ENCODE measurements at places on chromosomes 6 and 20.

GRCh38 chr20:44961011-44961869 lies 1.0 kb upstream of the TOMM34 start:
- DNase-seq = no peak

- no peak for DNase-seq
These were observed 3.9 kb downstream of the LAMA5 start for GRCh38 chr20:62362991-62363919.

GRCh38 chr20:41476446-41476845 lies 109.8 kb upstream of the EMILIN3 start:
- DNase-seq = no peak

- no peak for DNase-seq
These were observed 148.2 kb downstream of the BCKDHB start for GRCh38 chr6:80254716-80255115.

- peak; percentile 24 for DNase-seq
These were observed 130.4 kb downstream of the INSM1 start for GRCh38 chr20:20498076-20498861.

DNA sequence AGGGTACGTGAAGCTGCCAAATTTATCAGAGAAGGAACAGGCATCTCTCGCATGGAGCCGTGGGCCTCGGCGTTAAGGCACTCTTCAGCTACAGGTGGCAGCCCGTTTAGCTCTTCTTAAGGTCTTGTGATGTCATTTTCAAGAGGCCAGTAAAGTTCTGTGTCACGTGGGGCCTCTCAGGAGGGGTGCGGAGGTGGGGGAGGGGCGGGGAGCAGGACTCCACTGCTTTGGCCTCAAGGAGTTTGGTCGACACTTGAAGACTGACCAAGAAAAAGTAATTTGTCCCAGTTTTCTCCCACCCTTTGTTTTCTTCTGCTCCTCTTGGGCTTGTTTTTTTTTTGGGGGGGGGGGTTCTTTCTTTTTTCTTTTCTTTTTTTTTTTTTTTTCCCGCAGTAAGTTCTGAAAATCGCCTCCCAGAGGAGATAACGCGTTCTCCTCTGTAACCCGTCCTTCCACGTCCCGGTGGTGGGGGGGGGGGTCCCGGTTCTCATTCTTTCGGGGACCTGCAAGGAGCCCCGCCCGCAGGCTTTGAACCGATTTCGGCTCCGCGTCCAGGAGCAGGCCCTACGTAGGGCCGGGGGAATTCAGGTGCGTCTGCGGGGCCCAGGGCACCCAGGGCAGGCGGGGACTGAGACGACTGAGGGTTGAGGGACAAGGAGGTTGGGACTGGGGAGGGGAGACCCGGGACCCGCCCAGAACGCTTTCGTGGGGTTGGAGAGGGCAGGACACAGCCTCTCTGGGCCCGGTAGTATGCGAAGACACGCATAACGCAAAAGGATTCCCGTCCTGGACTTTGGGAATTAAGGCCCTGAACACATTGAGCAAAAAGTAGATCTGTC lies 26.0 kb downstream of the GPX6 start:
- peak; percentile 86 for DNase-seq

GRCh38 chr20:33814238-33814712 lies 3.1 kb downstream of the CHMP4B start:
- no peak for DNase-seq

- DNase-seq = peak; percentile 65
These were observed 144.5 kb downstream of the MAP3K7 start for GRCh38 chr6:90442366-90442765.

DNA sequence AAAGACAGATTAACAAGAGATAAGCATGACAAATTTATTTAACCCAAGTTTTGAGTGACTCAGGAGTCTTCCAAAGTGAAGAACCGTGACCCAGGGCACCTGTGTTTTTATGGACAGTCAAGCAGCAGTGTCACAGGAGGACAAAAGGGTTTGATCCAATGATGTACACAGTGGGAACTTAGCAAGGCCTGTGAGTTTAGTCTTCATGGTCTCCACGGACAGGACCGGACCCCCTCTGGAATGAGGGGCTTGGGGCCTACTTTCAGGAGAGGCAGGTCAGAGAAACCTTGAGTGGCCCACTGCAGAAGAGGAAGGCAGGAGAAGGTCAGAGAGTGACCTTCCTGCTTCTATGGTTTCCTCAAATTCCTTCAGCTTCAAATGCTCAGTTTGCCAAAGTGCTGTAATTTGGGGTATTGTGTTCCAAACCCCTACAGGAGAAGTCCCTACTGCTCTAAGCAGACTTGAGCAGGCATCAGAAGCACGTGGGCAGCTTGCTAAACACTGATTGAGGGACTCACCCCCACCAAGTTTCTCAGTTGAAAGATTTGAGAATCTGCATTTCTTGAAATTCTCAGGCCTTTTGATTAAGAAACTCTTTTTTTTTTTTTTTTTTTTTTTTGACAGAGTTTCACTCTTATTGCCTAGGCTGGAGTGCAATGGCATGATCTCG lies 26.4 kb upstream of the ZMYND8 start:
- no peak for DNase-seq

- no peak for DNase-seq
These were observed 63.8 kb upstream of the ATXN1 start for GRCh38 chr6:16824845-16825685.

DNA sequence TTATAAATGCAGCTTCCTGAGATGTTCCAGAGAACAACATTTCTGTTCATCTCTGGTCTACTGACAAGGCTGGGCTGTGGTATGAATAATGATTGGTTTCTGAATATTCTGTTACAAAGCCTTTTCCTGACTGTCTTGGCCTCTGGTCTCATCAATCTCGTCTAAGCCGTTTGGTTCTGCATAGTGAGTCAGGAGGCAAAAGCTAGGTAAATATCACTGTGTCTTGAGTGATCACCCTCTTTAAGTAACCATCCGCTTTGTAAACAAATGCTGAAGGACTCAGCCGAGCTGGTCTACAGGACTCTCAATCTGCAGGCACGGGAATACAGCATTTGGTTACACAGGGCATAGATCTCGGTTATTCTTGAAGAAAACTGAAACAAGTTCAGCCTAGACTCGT lies 511.9 kb downstream of the KIF16B start:
- no peak for DNase-seq

DNA sequence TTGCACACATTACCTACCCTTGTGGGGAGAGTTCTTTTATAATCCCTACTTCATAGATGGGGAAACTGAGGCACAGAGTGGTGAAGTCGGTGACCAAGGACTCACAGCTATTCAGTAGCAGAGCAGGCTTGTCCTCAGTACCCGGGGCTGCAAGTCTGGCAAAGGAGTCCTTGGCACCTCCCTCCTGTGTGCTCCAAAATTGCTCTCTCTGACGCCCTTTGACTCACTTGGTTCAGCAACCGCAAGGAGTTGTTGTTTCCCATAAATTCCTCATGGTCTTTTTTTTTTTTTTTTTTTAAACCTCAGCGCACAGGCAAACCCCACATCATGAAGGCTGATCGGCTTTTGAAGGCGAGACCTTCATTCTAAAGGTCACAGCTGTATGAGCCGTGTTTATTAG lies 143.2 kb downstream of the CEBPB start:
- peak; percentile 93 for DNase-seq

- no peak for DNase-seq
These were observed 50.2 kb upstream of the ELOVL5 start for GRCh38 chr6:53399027-53399344.

DNA sequence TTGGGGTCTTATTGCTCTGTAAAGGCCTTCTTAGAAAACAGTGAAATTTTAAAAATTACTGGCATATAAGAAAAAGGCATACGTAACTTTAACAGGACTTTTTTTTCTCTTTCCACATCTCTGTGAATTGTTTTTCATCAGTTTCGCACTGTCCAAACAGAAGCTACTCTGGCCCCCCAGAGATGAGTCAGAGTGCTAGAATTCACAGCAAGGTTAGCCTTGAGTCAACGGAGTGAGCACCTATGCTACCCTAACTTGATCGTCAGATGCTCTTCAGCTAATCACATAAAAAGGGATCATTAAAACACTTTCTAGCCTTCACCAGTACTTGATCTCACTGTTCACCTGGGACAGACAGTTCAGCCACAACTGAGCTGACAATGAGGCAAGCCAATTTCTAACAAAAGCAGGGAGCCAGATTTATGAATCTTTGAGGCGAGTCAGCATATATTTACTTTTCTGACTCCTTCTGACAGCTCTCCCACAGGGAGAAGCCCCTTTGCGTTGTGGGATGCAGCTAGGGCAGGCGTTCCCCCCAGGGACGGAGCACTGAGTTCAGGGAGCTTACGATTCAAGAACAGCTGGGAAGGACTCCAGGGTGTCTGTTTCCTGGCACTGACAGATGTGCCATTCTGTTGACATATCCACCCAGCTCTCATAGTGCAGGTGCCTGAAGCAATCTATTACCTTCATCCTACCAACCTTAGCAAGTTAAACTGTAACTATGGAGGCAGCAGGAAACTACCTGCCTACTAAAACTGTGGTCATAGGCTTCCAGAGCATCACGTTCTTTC lies 46.4 kb upstream of the SPDEF start:
- peak; percentile 57 for DNase-seq

DNA sequence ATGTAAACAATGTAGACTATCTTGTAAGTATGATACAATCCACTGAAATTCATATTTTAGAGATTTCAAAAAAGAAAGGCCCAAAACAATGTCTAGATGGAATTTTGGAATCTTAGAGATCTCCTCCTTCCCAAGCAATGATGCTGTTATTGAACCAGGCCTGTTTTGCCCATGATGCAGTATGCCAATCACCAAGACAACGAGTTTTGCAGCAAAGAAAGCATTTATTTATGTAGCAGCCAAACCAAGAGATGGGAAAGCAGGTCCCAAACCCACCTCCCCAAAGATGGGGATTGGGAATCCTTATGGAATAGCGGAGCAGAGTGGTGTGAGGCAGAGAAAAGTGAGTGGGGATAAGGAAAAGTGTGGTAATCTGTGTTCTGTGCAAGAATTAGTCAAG lies 197.8 kb upstream of the NT5E start:
- no peak for DNase-seq

All from iris pigment epithelial cell (primary cell).